Mammary epithelial cell (primary cell): ENCODE measurements at places on chromosomes 3 and 15. TPM values are rescaled to one million over a fixed set of nuclear protein-coding genes. Genes with fewer than 3 reads are reported as not detected.

HAUS2 gene
- total RNA-seq = 33.1 and 34.3 TPM in 2 replicates

GRM7 gene
- total RNA-seq = not detected

AADACL2 gene
- total RNA-seq = under 0.01 TPM

LMAN1L gene
- total RNA-seq = 0.14 TPM in 1 of 2 replicates, not detected in the other

FEZF2 gene
- not detected for total RNA-seq

ABI3BP gene
- total RNA-seq = 2.0 and 2.7 TPM in 2 replicates

UBP1 gene
- 44.8 TPM for total RNA-seq

GOLGA6L1 gene
- total RNA-seq = not detected in 2 replicates

ACTRT3 gene
- total RNA-seq = 3.0 TPM

CFAP161 gene
- total RNA-seq = 0.17 TPM

C2CD4A gene
- not detected for total RNA-seq

CRYGS gene
- total RNA-seq = 2.9 and 3.6 TPM in 2 replicates

NMNAT3 gene
- total RNA-seq = 3.2 TPM

IL12A gene
- total RNA-seq = 0.83 TPM

KBTBD8 gene
- total RNA-seq = 3.7 TPM

GP9 gene
- not detected in 2 replicates for total RNA-seq

KLF15 gene
- total RNA-seq = 0.17 TPM

ECE2 gene
- 0.33 TPM for total RNA-seq

APOD gene
- total RNA-seq = 0.48 TPM in 1 of 2 replicates, not detected in the other

HEG1 gene
- 19.6 and 33.8 TPM in 2 replicates for total RNA-seq

PRTG gene
- 4.3 TPM for total RNA-seq

PLAAT1 gene
- total RNA-seq = 0.56 and 0.61 TPM in 2 replicates

TYRO3 gene
- total RNA-seq = 3.5 TPM

SEMA5B gene
- total RNA-seq = 1.1 and 3.0 TPM in 2 replicates

PP2D1 gene
- not detected in 2 replicates for total RNA-seq

TM4SF4 gene
- total RNA-seq = not detected in 2 replicates

SEMA6D gene
- under 0.01 TPM for total RNA-seq

ARIH1 gene
- 51.0 TPM for total RNA-seq

SH3GL3 gene
- total RNA-seq = not detected

PLCH1 gene
- total RNA-seq = 0.28 TPM in 1 of 2 replicates, not detected in the other

HRG gene
- total RNA-seq = under 0.01 TPM

KLHL40 gene
- total RNA-seq = not detected in 2 replicates

TEX55 gene
- total RNA-seq = not detected in 2 replicates

EFHB gene
- 0.61 TPM in 1 of 2 replicates, not detected in the other for total RNA-seq

PEAK1 gene
- 25.5 TPM for total RNA-seq

KIF15 gene
- total RNA-seq = 0.67 TPM

CCR8 gene
- total RNA-seq = not detected in 2 replicates

DUOXA2 gene
- not detected in 2 replicates for total RNA-seq

MCTP2 gene
- 24.2 and 24.5 TPM in 2 replicates for total RNA-seq

FRMD5 gene
- 12.5 and 12.6 TPM in 2 replicates for total RNA-seq
